ENCODE measurements at places on chromosomes 3 and 15.

- no peak for DNase-seq
Observed at GRCh38 chr3:105579439-105579838, 212.7 kb downstream of the ALCAM start.

GRCh38 chr3:48897460-48898376, 964 bp downstream of the SLC25A20 start:
- no peak for DNase-seq

DNA sequence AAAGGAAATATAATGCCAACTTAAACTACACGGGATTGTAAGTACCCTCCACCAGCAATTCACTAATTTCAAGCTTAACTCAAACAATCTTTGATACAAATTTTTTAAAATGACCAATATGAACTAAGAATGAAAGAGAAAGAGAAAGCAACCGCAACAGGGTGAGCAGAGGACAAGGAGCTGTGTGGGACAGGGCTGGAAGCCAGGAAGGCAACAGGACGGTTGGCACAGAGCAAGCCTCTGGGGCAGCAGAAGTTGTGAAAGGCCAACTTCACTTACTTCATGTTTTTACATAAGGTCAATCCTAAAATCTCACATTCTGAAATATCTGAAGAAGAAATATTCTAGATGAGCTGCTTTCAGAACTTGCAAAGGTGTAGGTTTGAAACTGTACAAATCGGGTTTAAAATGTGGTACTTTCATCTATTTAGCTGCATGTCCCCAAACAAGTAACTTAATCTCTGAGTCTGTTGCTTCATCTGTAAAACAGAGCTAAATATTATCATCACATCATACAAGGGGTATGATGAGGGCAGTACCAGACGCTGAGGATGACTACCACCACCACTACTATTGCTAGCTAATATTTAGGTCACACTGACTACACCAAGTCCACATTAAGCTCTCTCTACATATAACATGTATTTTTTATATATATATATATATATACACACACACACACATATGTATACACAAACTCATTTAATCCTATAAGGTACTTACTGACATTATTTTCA, 101.7 kb downstream of the IGSF11 start:
- no peak for DNase-seq

DNA sequence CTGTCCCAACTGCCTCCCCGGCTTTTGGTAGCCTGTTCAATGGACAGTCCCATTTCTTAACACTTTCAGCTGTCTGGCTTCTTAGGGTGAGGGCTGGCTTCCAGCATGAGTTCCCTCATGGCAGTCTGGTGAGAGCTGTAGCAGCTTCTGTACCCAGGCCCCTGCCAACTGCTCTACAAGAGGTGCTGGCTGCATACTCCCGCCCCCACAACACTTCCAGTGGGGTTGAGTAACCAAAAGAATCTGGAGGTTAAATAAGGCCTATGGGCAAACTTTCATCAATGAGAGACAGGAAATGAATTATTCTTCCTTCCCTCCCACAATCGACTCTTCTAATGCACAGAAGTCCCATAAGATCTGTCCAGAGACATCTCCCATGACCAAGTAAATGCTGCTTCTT, 145.0 kb downstream of the NEK10 start:
- DNase-seq = no peak
